HCEC 1CT (cell line): ENCODE measurements at places on chromosomes 6 and 20.

DNA sequence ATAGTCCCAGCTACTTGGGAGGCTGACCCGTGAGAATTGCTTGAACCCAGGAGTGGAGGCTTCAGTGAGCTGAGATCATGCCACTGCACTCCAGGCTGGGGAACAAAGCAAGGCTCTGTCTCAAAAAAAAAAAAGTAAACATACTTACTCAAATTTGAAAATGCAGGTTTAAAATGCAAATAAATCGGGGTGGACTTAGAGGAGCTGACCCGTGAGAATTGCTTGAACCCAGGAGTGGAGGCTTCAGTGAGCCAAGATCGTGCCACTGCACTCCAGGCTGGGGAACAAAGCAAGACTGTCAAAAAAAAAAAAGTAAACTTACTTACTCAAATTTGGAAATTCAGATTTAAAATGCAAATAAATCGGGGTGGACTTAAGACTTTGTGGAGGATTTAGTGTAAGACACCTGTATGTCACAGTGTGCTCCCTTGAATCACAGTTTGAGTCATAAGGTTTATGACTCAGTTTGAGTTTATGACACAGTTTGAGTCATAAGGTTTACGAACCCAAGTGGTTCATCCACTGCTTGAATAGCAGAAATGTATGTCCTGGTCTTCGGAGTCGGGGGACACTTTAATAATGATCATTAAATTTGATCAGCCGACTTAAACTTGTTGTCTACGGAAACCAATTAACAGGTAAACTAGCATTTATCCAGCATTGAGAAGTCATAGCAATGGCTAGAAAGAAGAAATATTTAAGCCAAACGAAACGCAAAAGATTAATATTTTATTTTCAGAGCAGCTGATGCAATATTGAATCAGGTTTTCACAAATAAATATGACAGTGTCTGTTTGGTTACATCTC lies 6.8 kb upstream of the MRPS10 start:
- peak; percentile 93 for DNase-seq

- no peak for DNase-seq
Observed at GRCh38 chr20:48684501-48685041, 143.2 kb downstream of the PREX1 start.

DNA sequence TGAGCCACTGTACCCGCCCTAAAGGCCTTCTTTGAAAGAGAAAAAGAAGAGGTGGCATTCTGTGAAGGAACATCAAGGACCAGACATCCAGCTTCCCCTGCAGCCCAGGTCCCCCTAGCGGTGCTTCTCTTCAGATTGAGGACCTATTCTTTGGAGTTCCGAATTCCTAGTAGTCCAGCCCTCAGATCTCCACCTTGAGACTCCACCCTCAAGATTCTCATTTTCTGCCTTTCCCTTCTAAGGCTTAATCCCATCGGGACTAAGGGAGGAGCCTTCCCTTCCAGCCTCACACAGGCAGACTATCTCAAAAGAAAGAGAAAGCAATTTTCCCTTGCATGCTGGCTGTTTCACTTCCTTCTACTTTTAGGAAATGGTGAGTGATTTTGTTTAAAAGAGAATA lies 32.5 kb downstream of the MUC22 start:
- DNase-seq: peak; percentile 41

GRCh38 chr6:38508894-38509293 lies 130.8 kb downstream of the BTBD9 start:
- peak; percentile 60 for DNase-seq

GRCh38 chr6:18495236-18495635 lies 108.1 kb downstream of the RNF144B start:
- DNase-seq: no peak

DNA sequence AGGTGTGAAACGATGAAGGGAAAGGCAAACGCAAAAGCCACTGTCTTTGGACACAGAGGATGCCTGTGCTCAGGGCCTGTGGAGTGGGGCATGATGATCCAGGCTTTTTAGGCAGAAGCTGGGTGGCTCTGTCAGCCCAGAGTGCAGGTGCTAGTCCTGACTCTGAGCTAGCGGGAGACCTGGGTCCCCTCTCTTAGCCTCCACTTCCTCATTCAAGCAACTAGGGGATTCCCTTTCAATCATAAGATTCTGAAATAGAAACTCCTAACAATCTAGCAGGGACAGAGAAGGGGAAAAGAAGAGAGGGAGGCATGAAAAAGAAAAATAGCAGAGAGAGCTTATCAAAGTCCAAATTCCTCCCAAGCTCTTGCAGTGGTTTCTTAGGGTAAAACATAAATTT lies 7.6 kb upstream of the HIVEP2 start:
- DNase-seq: no peak

- DNase-seq: no peak
Observed at GRCh38 chr20:20519269-20519668, 151.4 kb downstream of the INSM1 start.

DNA sequence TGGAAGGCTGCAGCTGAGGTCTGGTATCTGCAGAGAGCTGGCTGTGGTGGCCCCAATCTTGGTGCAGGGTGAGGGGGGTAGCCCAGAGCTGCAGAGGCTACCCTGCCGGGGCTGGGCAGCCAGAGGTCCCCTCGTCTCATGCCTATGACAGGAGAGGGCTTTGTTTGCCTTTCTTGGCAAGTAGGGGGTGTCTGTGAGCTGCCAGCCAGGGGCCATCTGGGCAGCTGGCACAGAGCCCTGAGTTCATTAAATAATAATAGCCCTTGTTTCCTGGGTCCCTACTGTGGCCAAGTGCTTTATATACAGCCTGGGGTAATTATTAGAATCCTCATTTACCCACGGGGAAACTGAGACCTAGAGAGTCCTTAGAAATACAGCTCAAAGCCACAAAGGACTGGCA lies 66.6 kb downstream of the EZR start:
- no peak for DNase-seq

- peak; percentile 97 for DNase-seq
Observed at GRCh38 chr6:80454197-80454596, 347.7 kb downstream of the BCKDHB start.

DNA sequence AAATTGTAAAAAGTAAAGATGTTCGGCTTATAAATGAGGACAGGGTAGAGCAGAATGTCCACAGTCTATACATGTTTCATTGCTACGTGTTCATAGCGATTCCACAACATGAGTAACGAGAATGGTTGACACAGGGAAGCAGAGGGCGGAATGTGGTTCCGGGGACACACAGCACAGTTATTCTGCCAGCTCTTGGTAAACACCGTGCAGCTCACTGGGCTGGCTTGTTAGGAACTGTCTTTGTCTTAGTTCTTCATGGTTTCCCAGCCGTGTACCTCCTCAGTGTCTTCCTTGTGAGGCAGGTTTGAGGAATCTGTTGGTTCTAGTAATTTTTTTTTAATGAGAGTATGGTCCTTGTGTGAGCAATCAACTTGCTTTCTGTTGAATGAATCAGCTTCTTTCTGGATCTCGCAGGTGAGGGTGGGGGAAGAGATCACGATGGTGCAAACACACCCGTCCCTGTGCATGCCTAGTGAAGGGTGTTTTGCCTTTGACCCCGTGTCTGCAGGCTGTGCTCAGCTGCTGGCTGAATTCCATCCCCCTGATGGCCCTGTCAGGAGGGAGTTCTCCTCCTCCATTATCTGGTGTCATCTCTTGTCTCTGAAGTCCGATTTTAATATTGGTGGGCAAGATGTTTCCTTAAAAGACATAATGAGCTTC lies 168.2 kb downstream of the SMOC2 start:
- DNase-seq: no peak

DNA sequence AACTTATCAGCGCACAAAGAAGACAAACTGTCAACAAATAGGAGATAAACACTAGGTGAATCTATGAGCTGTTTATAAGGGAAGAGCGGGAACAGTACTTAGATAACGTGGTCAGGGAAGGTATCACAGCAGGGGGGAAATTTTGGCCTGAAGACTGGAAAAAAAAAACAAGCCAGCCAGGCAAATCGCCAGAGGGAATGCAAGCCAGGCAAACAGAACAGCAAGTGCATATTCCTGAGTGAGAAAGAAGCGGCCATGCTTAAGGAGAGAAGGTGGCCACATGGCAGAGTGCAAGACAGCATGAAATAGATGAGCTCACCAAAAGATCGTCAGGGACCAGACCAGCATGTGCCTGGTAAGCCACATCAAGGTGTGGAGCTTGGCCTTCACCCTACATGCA lies 466.5 kb upstream of the ARID1B start:
- no peak for DNase-seq

GRCh38 chr6:110688661-110689268 lies 126.5 kb downstream of the CDK19 start:
- DNase-seq: no peak

DNA sequence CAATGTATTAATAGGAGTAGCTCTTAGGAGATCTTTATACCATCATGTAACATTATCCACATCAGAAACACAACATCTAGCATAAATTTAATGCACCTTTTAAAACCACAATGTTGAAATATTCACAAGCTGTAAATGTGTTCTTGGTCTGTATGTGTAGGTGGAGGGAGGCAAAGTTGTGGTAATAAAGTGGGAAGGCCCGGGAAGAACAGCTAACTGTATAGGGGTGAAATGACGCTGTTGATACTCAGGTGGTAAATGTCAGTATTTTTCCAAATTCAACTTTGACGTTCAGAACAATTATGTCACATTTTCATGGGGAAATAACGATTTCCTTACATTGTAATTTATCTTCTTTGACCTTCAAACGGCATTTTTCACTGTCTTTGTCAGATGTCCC lies 146.0 kb upstream of the STMND1 start:
- DNase-seq: no peak

DNA sequence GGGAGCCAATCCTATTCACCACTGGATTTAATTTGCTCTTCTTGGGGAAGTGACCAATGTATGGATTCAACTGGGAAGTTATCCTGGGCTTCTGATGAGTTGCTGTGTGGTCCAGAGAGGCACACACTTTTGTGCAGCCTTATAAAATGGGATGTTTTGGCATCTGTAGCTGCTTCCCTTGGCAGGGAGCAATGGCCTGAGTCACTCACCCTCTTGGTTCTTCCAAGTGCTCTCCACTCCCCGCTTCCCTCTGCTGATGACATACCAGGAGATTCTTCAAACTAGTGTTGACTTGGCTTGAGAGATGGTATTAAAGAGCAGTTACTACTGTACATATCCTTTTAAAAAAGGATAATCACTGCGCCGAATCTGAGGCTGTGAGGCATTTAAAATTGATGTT lies 105.8 kb downstream of the JARID2 start:
- DNase-seq: peak; percentile 84

GRCh38 chr20:41361757-41362747 lies 4.6 kb downstream of the EMILIN3 start:
- no peak for DNase-seq

DNA sequence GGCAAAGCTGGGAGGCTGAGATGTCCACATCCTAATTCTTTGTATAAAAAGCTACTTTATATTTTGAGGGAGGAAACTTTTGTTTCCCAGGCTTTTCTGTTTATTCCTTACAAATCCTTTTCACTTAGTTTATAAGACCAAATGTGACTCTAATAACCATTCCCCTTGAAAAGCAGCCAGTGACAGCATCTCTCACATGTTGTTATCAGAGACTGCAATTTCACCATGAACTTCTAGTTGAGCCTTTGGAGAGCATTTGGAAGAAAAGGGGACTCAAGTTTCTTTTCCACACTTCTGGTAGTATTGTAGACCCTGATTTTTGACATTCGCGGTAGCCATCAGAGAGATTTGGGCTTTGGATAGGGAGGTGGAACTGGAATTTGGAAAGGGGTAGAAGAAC lies 215.8 kb downstream of the RNF144B start:
- no peak for DNase-seq

DNA sequence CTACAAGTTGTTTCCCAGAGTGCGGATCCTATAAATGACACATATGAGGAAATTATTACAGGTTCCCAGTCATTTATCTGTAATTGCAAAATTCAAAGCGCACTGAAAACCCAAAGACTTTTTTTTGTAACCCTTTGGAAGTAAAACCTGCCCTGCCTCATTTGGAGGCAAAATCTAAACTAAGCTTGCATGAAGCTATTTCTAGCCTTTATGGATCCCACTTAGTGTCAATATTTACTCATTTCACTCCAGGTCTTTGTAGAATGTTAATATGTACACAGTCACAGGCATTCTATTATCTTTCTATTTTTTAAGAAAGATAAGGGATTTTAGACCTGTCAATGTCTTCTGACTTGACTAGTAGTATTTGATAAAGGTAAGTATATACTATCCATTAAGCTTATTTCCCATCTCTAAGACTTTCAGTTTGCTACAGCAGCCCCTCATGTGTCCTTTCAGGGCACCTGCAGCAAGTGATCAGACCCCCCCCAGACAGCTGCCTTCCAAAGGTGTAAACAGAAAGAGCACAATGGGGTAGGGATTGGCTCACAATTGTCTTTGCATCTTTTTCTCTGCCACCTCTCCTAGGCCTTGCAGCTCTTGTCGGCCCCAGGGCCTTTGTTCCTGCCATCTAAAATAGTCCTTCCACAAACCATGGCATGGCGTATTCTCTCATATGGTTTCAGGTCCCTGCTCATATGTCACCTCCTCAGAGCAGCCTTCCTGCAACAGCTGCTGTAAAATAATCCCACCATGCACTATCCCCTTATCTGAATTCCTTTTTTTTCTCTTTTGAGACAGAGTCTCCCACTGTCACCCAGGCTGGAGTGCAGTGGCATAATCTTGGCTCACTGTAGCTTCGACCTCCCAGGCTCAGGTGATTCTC lies 1.3 kb upstream of the REPS1 start:
- no peak for DNase-seq

DNA sequence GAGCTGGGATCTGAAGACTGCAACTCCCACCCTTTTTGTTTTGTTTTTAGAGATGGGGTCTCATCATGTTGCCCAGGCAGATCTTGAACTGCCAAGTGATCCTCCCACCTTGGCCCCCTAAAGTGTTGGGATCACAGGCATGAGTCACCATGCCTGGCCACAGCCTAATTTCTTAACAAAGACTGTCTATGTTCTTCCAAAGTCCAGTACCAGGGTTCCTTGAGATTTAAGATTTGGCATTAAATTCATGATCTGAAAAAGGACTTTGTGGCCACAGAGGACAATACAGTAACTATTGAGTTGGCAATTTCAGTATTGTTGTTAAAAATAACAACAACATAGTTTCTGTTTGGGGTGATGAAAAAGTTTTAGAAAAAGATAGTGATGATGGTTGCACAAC lies 28.7 kb upstream of the BEND3 start:
- DNase-seq: no peak

- no peak for DNase-seq
Observed at GRCh38 chr6:111740506-111740905, 132.7 kb downstream of the FYN start.

GRCh38 chr6:164856138-164856537 lies 453.3 kb downstream of the C6orf118 start:
- no peak for DNase-seq

GRCh38 chr20:53124075-53124551 lies 152.0 kb downstream of the TSHZ2 start:
- DNase-seq: no peak
